Activated CD4-positive, alpha-beta T cell treated with anti-CD3 and anti-CD28 coated beads, Interleukin-2, amount 50 U/mL, for 1 hour (primary cell): ENCODE measurements at places on chromosomes 7 and 10.

- no peak for DNase-seq
These were observed 6.3 kb downstream of the ZNF503 start for GRCh38 chr10:75395066-75395931.

DNA sequence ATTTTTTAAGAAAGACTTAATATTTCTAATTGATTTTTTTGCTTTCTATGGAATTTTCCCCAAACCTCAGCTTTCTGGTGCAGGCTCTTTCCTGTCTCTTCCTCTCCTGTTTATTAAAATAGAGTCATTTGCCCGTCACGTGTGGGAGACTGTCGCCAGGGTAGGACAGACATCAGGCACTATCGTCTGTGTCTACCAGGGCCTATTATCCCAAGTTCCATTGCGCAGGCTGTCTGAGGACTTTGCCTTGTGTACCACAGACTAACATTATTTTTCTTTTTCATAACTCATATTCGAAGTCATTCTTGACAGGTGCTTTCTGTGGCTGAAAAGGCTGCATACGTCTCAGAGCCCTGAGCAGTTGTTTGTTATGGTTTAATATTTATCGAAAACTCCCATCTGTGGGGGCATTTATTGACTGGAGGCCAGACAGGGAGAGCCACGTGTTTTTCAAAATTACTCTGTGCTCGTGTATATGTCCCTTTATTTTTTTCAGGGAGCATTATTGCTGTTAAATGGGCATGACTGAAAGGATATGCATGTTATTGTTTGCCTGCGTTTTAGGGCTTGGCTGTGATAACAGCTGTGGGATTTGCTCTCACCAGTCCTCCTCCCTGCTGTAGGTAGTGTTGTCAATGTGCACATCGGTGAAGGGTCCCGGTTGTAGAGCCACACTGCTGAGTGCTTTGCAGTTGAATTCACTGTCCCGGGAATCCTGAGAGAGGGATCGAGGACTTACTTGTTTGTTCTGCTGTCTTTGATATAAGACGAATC lies 89.8 kb downstream of the CAMK1D start:
- no peak for DNase-seq

GRCh38 chr10:59104186-59104585 lies 72.3 kb upstream of the PHYHIPL start:
- DNase-seq = no peak

- no peak for DNase-seq
These were observed 305.6 kb downstream of the PTEN start for GRCh38 chr10:88169037-88169319.

- no peak for DNase-seq
These were observed 132.6 kb downstream of the NRBF2 start for GRCh38 chr10:63265683-63266235.

DNA sequence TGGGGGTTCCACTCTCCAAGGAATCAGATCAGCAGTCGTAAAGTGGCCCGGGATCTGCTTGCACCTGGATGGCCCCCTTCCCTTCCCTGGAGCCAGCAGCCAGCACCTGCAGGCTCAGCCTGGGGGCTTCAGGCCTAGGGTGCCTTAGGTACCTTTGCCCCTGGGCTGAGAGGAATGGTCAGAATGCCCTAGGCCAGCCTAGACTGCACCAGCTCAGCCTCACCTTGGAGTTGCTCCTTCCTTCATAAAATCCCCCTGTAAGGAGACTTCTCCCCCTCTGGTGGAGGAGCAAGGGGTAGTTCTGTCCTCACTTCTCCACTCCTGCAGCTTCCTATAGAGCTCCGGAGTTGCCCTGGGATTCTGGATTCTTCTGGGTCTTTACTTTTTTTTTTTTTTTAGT lies 32.4 kb upstream of the LBX1 start:
- no peak for DNase-seq

DNA sequence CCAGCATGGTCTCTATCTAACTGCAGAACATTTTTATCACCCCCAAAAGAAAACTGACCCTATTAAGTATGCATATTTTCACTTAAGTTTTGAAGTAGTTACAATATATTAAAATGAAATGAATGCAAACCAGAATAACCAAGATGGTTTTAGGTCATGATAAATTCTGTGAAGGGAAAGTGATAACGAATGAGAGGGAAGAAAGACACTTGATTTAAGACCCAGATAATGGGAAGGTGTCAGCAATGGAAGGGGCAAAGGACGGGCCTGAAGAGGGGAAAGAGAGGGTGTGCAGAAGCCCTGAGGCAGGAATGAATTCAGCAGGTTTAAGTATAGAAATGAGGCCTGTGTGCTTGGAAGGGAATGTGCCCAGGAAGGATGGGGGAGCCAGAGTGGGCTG lies 61.1 kb upstream of the IGFBP3 start:
- DNase-seq = no peak

- no peak for DNase-seq
These were observed 94.2 kb downstream of the CDK6 start for GRCh38 chr7:92742186-92742585.

- no peak for DNase-seq
These were observed 11.4 kb upstream of the CSGALNACT2 start for GRCh38 chr10:43126759-43127424.

GRCh38 chr10:120749856-120750566 lies 101.2 kb upstream of the WDR11 start:
- no peak for DNase-seq

DNA sequence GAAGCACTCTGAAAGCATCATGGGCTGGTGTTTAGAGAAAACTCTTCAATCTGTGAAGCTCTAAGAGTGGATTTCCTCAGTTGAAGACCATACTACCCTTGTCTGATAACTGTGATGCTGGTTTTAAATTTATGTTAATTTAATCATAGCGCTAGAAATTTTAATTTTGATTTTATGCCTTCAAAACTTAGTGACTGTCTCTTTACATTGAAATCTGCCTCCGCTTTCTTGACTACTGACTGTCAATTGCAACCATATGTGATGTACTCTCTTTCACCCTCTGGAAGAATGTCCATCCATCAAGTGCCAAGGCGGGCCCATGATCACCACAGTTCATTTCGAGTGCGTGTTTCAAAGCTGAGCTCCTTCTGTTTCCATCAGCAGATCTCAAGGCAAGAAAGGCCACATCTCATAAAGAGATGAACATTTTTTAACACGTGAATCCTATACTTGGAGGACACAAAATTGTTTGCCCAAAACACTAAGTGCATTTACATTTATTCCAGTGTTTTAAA lies 147.1 kb downstream of the ITGA8 start:
- DNase-seq = no peak

DNA sequence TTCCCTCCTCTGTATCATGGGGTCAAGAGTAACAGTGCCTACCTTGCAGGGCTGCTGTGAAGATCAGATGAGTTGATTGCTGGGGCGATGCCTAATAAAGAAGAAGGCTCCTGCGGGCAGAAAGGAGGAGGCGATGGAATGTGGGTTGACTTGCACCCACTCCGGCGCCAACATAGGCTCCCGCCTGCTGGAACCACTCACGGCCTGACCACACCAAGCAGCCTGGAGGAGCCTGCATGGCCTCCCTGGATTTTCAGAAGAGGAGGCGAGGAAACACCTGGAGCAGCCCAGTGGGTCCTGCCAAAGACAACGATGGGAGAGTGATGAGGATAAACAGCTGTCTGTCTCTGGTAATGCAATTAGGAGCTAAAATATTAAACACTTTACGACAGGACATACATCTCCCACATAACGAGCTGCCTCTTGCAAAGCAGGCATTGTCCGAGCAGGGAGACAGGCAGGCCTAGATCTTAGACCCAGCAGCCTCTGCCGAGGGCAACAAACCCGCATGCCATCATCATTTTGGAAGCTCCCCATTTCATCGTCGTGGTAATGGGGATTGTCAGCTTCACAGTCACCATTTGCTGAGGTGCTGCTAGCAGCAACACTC lies 302.9 kb upstream of the ZMIZ1 start:
- DNase-seq = no peak

DNA sequence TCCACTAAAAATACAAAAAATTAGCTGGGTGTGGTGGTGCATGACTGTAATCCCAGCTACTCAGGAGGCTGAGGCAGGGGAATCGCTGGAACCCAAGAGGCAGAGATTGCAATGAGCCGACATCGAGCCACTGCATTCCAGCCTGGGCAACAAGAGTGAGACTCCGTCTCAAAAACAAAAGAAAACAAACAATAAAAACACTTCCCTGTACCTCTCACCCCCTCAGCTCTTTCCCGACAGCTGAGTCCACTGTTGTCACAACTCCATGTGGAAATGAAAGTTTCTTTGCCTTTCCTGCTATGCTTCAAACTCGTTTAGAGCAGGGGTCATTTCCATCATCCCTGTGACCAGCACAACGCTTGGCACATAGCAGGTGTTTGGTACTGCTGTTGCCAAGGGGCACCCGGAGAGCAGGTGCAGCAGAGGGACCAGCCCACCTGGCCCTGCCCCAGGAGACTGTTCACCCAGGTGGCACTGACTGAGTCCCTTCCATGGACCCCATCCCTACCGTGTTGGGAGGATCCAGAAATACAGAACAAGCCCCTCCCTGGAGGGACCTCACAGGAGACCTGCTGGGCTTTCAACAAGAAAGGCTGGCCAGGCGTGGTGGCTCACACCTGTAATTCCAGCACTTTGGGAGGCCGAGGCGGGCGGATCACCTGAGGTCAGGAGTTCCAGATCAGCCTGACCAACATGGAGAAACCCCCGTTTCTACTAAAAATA lies 4.9 kb downstream of the TMEM130 start:
- no peak for DNase-seq

GRCh38 chr10:45371560-45371959 lies 2.5 kb upstream of the ALOX5 start:
- DNase-seq = no peak

DNA sequence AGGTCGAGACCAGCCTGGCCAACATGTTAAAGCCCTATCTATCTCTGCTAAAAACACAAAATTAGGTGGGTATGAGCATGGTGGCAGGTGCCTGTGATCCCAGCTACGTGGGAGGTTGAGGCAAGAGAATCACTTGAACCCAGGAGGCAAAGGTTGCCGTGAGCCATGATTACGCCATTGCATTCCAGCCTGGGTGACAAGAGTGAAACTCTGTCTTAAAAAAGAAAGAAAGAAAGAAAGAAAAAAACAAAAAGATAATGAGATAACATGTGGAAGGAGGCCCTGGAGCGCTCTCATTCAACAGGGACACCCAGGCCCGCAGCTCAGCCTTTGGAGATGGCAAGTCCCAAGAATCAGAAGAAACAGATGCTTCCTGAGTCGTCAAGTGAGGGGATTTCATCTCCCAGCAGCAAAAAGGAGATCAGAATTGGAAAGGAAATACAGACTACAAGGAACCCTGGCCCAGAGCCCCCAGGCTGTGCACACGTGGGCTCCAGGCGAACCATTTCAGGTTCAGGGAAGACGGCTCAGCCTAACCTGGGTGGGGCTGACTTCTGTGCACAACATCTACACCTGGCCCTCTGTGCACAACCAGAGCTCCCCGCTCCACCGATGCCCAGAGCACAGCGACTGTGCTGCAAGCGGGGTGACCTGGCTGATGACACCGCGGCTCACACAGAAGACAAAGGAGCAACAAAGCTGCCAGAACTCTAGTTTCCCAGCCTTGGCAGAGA lies 33.3 kb downstream of the GNA12 start:
- no peak for DNase-seq

GRCh38 chr7:2420216-2420933 lies 17.0 kb downstream of the CHST12 start:
- DNase-seq = no peak

DNA sequence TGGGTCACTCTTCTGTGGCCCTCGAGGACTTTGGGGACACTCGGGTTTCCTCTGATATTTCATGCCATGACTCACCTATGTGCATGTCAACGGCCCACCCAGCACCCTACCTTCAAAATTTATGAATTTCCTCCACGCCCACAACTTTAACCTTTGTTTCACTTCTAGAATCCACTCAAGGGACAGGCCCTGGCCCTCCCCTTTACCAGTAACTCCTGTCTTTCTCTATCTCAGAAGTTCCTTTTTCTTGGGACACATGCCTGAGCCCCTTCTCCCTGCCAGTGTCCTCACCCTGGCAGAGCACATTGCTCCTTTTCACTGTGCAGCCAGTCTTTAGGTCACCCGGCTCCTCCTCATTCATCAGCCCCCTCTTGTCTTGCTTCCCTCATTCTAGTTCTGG lies 282.5 kb upstream of the KLF6 start:
- DNase-seq = no peak

DNA sequence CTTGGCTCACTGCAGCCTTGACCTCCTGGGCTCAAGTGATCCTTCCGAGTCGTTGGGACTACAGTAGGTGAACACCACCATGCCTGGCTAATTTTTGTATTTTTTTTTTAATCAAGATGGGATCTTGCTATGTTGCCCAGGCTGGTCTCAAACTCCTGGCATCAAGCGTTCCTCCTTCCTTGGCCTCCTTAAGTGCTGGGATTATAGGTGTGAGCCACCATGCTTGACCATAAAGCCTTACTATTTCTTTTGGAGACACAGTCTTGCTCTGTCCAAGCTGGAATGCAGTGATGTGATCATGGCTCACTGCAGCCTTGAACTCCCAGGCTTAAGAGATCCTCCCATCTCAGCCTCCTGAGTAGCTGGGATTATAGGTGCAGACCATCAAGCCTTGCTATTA lies 12.6 kb downstream of the TFAM start:
- DNase-seq = no peak

DNA sequence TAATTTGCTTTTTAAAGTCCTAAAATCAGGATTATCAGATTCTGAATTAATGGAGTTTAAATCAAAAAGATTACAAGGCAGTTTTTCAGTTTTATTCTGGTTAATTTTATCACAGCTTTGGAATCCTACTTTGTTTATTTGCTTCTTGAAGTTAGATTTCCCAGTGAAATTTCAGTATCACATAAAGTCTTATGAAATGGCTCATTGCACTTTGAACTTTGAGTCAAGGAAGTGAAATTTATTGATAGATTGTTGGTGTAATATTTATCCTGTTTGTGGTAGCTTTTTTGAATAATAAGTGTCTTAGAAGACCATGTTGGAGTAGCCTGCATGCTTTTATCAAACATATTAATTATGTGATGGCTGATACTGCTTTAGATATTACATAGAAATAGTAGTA lies 92.6 kb downstream of the PTEN start:
- DNase-seq = no peak

DNA sequence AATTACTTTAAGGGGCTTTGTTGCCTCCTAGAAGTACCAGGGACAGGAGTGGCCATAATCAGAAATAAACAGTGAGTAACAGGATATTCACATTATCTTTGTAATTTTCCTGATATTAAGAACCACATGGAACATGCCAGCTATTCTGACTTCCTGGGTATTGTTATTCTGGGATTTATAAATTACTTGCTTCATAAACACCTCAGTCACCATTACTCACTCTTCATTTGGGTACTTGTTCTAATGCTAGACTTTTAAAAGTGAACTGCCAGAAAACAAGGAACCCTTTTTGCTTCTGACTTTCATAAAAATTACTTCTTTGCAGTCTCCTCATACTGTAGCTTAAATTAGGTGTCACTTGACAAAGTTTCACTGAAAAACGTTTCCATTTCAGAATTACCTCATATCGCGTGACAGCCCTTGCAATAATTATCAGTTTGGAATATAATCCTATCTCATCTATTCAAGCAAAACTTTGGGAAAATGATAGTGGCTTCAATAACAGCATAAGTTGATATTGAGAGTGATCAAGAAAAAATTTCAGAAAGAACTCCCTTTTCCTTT lies 29.8 kb downstream of the CABCOCO1 start:
- no peak for DNase-seq

- DNase-seq = no peak
These were observed 86.0 kb downstream of the ATE1 start for GRCh38 chr10:121841862-121842261.
